CD14-positive monocyte (primary cell): ENCODE measurements at places on chromosomes 12 and 14.

DNA sequence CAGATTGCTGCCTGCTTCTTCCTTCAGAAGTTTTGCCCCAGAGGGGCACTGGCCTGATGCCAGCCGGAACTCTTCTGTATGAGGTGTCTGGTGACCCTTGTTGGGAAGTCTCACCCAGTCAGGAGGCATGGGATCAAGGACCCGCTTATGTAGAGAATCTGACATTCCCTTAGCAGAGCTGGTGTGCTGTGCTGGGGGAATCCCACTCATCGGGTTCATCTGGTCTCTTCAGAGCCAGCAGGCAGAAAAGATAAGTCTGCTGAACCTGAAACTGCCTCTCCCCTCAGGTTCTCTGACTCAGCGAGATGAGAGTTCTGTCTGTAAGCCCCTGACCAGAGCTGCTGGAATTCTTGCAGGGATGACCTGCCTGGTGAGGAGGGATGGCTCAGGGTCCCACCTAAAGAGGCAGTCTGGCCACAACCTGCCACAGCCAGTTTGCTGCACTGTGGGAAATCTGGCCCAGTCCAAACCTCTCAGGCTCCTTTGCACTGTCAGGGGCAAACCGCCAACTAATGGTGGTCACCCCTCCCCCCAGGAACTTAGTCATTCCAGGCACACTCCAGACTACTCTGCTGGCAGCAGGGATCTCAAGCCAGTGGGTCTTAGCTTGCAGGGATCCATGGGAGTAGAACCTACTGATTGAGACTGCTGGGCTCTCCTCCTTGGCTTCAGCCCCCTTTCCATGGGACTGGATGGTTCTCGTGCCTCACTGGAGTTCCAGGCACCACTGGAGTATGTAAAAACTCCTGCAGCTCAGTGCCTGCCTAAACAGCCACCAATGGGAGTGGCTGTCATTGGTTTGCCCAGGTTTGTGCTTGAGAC, 4.1 kb downstream of the CLEC2D start:
- no peak for DNase-seq

DNA sequence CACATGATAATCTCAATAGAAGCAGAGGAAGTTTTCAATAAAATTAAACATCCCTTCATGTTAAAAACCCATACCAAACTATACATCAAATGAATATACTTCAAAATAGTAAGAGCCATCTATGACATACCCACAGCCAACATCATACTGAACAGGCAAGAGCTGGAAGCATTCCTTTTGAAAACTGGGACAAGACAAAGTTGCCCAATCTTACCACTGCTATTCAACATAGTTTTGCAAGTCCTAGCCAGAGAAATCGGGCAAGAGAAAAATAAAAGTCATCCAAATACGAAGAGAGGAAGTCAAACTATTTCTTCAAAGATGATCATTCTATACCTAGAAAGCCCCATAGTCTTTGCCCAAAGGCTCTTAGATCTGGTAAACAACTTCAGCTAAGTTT, 454.7 kb upstream of the PRICKLE1 start:
- no peak for DNase-seq

- DNase-seq, result no peak
Measured at GRCh38 chr12:119383206-119383605, 48.7 kb downstream of the CCDC60 start.

GRCh38 chr14:64554556-64554955, 4.8 kb downstream of the PPP1R36 start:
- no peak for DNase-seq

GRCh38 chr12:22919883-22920282, 294.9 kb downstream of the ETNK1 start:
- DNase-seq, result no peak
